Stimulated activated CD4-positive, alpha-beta T cell treated with anti-CD3 and anti-CD28 coated beads, Interleukin-2, amount 100 ng/mL, for 24 hours (primary cell): ENCODE measurements at places on chromosomes 6 and 20.

GRCh38 chr6:34302929-34303328 is 54.1 kb upstream of the SMIM29 start:
- no peak for DNase-seq

DNA sequence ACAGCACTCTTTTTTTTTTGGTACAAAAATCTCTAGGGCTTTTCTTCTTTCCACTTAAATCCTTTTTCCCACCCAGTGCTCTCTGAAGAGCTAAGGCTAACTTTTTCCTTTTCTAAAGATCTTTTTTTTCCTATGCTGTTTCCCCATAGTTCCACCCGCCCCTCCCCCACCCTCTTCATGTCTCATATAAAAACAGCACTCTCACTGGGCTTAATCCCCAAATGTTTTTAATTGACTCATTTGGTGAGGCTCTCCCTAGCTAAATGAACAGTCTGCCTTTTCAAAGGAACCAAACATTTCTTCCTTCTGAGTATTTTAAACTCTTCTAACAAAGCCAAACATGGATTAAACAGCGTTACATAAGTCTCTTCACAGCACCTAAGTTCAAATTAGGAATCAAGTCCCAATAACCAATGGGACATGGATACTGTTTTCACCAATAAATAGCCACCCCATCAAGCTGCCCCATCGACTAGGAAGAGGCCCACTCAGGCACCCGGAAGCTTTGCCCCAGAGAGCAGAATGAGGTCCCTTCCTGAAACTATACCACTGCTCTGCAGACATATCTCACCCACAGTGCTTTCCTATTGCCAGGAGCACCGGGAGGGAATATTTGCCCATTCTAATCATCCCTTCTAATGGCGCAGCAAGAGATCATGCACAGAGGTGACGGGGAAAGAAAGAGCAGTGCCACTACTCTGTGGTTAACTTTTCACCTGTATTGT is 63.7 kb downstream of the ATXN1 start:
- no peak for DNase-seq

GRCh38 chr6:14876778-14877613 is 368.9 kb upstream of the JARID2 start:
- DNase-seq = no peak

DNA sequence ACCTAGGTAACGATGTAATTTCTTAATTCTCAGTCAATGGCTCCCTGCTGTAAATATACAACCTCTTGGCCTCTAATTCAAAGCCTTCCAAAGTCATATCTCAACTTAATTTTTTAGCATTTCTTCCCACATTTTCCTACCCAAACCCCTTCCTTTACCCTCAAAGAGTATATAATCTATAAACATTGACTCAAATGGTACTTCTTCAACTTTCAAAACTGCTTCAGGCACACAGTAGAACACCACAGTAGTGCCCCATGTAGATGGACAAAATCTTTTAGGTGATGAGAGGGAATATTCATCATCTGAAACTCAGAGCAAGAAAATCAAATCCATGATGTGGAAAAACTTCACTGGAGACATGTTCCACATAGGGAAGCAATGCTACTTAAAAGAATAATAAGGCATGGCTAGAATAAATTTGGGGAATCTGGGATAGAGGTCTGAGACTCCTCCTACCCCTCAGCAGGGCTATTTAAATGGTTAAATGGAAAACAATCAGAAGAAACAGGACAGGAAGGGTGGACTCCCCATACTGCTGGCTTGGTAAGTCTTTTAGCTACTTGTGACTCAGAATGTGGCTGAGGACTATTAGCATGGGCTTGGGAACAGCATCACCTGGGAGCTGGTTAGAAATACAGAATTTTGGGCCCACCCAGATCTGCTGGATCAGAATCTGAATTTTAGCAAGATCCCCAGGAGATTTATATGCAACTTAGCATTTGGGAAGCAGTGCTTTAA is 6.4 kb downstream of the SLC22A2 start:
- DNase-seq = no peak
